BJ (cell line): ENCODE measurements at places on chromosomes 11 and 22. TPM values are rescaled to one million over a fixed set of nuclear protein-coding genes. Genes with fewer than 3 reads are reported as not detected.

DNA sequence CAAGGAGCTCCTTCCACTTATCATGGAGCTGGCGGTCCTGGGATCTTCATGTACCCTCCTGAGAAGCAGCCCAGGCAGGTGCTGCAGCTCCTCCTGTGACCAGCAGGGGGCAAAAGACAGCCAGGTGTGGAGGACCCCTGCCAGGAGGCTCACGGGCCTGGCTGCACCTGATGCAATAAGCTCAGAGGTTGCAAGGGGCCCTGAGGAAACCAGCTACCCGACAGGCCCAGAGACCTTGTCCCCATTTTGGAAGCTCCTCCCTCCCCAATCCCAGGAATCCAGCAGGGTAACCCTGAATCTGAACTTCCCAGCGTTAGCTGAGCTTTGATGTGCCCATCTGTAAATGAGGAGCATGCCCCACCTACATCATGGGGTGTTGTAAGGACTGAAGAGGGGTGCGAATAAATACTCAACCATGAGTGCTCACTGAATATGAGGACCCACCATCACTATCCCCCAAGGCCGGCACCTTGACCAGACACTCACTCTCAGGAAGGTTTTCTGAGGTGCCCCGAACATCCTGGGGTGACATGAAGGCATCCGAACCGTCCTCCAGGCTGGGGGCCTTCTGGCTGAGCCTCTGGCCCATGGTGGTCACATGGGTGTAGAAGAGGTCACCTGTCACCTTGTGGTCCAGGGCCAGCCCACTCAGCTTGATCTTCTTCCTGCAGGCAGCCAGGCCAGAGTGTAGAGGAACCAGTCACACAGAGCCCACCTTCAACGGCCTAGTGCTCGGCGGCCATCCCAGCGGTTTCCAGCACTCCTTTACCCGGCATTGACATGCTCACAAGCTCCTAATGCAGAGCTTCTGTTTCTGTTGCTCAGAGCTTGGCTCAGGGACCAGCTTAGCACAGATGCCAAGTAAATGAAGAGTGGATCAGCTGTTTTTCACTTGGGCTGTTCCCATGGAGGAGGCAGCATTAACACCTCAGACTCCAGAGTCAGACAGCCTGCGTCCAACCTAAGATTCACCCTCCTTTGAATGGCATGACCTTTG is 21.7 kb downstream of the SLC43A1 start:
- DNase-seq, result no peak

GRCh38 chr22:32852395-32853251 is 51.1 kb downstream of the TIMP3 start:
- no peak for DNase-seq

DNA sequence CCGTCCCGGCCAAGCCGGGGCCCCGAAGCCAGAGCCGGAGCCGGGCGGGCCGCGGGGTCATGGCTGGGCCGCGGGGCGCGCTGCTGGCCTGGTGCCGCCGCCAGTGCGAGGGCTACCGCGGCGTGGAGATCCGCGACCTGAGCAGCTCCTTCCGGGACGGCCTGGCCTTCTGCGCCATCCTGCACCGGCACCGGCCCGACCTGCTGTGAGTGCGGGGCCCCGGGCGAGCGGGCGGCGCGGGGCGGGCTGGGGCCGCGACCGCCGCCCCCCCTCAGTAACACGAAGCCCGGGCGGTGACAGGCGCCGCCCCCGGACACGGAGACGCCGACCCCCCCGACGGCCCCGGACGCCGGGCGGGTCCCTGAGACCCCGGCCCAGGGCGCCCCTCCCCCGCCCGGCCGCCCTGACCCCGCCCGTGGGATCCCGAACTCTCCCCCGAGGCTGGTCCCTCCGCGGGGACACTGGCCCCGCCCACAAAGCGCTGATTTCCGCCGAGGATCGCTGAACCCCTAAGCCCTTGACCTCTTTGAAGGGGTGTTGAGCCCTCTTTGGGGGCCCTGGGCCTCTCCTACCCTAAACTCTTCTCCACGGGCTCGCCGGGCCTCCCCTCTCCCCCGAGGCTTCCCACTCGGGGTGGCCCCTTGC is 389 bp downstream of the MICALL1 start:
- no peak for DNase-seq

GRCh38 chr22:44782363-44782963 is 30.1 kb downstream of the ARHGAP8 start:
- DNase-seq, result no peak

- DNase-seq, result no peak
Measured at GRCh38 chr11:5258543-5259262, 4.1 kb upstream of the HBG2 start.

- DNase-seq, result no peak
Measured at GRCh38 chr11:945986-946385, 20.3 kb downstream of the AP2A2 start.

DNA sequence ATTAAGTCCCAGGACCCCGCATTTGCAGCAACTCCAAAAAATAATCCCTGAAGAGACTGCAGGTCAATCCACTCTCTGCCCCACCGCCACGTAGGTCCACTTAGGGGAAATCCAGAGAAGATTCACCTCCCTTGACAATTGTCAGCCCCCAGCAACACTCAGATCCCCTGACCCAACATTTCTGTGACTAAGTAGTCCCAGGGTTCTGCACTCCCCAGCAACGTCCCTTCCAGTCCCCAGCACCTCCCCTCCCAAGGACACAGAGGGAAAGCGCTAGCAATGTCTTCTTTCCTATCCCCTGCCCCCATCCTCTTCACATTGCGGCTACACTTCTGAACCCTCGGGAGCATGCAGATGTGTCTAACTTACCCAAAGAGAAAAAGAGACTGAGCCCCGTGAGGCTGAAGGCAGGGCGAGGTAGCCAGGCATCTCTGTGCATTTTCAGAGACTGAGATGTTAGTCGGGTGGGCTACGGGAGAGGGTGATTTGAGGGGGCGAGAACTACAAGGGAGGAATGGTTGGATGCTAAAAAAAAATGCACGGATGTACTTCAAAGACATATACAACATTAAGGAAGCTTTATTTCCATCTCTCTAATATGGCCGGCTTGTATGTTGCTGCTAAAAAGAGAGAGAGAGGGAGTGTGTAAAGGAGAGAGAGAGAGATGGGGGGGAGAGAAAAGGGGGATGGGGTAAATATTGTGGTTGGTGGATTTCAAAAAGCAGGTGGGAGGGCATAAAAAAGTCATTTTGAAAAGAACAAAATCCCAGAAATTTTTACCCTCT is at the start of gene SCN2B:
TSS of gene SCN2B (minus strand) at position 647 of the 785 bp plus-strand sequence. CDS start at position 439, 208 bp downstream.
- no peak for DNase-seq

- DNase-seq, result no peak
Measured at GRCh38 chr11:10581481-10582019, 13.1 kb upstream of the LYVE1 start.

DNA sequence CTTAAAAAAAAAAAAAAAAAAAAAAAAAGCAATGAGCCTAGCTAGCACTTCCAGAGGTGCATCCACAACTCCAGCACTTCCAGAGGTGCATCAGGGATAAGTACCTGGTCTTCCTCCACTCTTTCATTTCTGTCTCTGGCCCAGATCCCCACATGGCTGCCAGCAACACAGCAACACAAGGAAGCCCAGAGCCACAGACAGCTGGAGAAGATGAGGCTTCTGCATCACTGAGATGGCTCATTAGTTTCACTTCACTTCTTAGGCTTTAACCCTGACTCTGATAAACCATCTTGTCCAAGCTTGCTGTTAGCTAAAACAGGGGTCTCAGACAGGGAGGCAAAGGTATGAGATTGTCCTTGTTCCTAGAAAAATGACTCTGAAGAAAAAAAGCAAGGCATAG is 35.6 kb downstream of the PC start:
- DNase-seq, result no peak

- no peak for DNase-seq
Measured at GRCh38 chr11:110349138-110349996, 53.0 kb upstream of the RDX start.

DNA sequence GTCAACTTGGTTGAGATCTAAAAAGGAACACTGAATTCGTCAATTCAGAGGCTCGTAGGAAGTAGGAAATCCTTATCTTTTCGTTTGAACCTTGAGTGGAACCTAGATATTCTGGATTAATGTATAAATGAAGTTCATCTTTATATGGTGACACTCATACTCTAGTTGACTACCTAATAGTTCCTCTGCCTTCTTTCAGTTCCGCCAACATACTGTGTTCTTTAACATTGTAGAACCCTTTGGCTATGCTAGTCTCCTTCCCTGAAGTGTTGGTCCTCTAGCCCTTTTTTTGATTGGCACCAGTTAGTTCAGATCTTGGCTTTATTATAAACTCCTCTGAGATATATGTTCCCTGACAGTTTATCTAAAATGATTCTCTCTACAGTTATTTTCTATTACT is 1.5 kb downstream of the ATM start:
- DNase-seq, result no peak

GRCh38 chr11:76854709-76855108 is 6.0 kb upstream of the ACER3 start:
- DNase-seq, result no peak

The FLRT1 gene
- 0.32 and 0.42 TPM in 2 replicates for polyA plus RNA-seq

The PANX2 gene
- 0.92 and 1.4 TPM in 2 replicates for polyA plus RNA-seq

The COPB1 gene
- polyA plus RNA-seq, result 120 and 179 TPM in 2 replicates

The SLC17A6 gene
- polyA plus RNA-seq, result not detected in 2 replicates
